Right lobe of liver (tissue), 6 donors: ENCODE measurements at places on chromosomes 6 and 20. TPM values are rescaled to one million over a fixed set of nuclear protein-coding genes. Genes with fewer than 3 reads are reported as not detected.

DNA sequence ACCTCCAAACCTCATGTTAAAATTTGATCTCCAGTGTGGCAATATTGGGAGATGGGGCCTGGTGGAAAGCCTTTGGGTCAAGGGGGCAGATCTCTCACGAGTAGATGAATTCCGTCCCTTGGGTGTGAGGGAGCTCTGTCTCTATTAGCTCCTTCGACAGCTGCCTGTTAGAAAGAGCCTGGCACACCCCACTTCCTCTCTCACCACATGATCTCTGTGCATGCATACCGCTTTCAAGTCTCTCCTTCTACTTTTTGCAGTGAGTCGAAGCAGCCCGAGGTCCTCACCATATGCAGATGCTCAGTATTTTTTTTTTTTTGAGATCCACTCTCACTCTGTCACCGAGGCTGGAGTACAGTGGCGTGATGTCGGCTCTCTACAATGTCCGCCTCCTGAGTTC is 176.9 kb downstream of the SYNDIG1 start:
- no peak for DNase-seq

DNA sequence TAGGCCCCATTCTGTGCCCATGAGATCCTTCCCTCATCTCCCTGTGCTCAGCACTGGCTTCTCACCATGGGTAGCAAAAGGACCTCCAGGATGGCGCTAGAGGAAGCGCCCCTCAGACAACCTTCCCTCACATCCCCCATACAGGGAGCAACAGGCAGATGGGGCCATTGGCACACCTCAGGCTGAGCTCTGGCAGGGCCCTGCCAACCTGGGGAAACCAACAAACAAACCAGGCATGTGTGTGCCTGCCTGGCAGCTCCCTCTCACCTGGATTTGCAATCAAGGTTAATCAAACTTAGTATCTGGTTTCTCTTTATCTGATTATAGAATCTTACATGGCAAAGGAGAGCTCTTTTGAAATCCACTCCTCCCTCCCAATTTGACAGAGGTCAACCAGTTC is 134.9 kb downstream of the SLC23A2 start:
- peak; percentile 88 for DNase-seq

GRCh38 chr6:98137391-98137790 is 697.0 kb upstream of the POU3F2 start:
- DNase-seq: no peak

GRCh38 chr6:26234421-26235301 is 130.3 kb upstream of the BTN3A2 start:
- no peak for DNase-seq

- DNase-seq: no peak
Observed at GRCh38 chr20:51727872-51728271, 40.3 kb downstream of the ATP9A start.

GRCh38 chr20:23029324-23029723 is 5.8 kb upstream of the SSTR4 start:
- no peak for DNase-seq

DNA sequence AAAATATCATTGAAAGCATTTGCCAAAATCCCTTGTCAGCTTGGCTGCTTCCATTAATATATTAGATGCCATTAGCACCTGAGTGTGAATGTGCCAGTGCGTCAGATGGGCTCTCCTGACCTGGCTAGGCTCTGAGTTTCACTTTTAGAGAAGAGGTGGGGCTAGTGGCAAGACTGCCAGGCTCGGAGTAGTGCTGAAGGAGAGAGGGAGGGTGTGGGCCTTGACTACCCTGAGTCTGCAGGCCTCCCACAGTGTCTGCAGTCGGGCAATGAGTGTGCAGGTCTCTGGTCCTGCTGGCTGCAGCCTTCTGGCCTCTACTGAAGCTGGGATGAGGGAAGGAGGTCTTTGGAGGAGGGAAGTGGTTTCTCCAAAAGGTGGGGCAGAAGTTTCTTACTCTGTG is 34.6 kb upstream of the PNPLA1 start:
- DNase-seq: no peak

DNA sequence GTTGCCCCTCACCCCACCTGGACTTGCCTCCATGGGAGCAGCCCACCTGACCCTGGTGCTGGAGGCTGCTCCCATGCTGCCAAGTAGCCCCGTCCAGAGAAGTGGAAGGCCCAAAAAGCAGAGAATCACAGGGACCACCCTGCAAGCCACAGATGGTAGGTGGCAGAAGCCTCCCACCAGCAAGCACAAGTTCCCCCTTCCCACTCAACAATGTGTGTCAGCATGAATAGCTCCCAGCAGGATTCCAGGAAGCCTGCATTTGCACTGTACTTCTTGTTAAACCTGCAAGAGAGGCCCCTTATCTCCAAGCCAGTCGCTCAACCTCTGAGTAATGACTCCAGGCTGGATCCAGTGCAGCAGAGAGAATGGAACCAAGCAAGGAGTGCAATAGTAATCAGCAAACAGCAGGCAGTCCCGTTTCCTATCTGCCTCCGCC is 180.8 kb upstream of the CST7 start:
- peak; percentile 13 for DNase-seq

- no peak for DNase-seq
Observed at GRCh38 chr6:45651301-45651700, 273.6 kb upstream of the SUPT3H start.

- DNase-seq: no peak
Observed at GRCh38 chr20:20970841-20971240, 135.3 kb downstream of the LINC00237 start.

- DNase-seq: no peak
Observed at GRCh38 chr6:122620902-122621301, 10.7 kb downstream of the PKIB start.

GRCh38 chr6:84560436-84561390 is 203.7 kb downstream of the TBX18 start:
- no peak for DNase-seq

DNA sequence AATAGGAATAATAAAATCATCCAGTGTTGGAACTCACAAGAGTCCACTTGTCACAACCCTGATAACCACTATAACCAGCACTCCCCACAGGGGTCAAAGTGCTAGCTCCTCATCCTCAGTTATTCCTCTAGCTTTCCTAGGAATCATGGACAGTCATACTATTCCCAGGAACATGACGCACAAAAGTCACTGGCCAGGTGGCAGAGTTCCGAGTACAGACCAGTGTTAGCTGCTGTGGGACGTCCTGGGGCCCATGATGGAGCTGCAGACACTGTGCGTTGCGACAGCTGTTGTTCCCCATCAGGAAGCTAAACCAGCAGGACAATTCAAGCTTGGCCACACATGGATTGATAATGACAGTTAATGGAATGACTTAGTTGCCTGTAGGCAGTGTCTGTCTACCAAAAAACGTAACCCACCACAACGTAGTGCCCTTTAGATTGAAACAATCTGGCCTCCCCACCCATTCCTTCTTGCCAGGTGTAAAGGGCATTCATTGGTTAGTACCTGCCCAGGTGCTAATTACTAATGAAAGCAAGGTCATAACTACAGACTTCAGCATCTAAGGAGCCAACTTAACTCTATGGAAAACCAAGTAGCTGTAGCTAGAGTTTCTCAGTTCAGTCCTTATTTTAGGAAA is 17.4 kb downstream of the EZR start:
- peak; percentile 42 for DNase-seq

DNA sequence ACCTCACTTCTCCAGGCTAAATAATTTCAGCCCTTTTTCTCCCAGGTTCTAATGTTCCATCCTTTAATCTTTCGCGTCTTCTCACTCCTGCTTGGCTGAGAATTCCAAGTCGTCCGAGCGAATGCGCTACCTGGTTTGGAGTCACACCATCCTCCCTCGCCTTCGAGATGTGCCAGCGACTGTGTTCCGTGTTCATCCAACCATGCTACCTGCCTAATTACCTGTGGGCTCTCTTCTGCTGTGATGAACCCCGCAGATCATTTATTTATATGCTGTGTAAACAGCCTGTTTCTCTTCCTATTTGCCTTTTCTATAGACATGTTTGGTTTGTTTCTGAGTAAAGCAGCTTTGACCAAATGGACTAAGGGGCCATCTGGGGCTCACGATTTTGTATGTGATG is 83.5 kb upstream of the TMEM181 start:
- no peak for DNase-seq

DNA sequence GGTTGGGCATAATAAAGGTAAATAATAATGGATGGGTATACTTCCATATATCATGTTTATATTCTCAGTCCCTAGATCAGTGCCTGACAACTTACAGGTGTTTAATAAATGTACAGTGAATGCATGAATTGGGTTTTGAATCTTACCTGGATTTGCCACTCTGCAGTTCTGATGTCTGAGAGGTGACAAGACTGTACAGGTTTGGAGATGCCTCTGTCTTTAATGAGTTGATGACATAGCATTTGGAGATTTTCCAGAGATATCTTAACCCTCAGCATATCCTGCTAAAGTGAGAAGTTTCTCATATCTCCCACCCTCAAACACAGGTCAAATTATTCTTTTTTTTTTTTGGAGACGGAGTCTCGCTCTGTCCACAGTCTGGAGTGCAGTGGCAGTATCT is 2.2 kb downstream of the ANKS1A start:
- no peak for DNase-seq

- no peak for DNase-seq
Observed at GRCh38 chr6:112178846-112179245, 75.5 kb downstream of the LAMA4 start.

DNA sequence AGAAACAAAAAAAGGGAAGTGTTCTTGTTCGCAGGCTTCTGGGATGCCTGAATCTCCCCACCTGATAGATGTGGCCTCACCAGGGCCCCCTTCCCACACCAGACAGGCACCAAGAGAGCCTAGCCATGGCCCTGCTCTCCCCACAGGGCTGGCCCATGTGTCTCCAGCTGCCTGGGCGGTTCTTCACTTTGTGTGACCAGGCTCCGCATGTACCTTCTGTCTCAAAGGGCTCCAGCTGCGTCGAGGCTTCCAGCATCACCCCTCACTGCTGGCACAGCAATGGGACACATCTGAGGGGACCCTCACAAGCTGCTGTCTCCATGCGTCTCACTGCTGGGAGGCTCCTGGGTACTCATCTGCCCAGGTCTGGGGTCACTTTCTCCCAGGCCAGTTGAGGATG is 362.9 kb downstream of the ZFAND3 start:
- no peak for DNase-seq

DNA sequence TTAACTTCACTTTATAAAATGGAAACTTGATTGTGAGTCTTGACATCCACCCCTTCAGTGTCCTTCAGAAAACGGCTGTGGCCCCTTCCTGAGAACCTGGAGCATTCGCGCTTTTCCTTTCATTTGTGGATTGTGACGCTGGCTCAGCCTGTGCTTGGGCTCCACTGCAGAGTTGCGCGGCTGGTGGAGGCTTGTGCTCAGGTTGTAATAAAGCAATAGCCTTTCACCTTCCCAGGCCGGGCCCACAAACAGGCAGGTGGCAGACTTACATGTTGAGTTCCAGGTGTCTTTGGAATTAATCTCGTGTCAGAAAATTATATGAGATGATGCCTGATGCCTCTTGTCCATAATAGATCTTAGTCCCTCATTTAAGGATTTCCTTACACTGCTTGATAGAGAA is 199.9 kb downstream of the CDH4 start:
- DNase-seq: no peak

GRCh38 chr6:3522561-3523260 is 65.9 kb upstream of the SLC22A23 start:
- no peak for DNase-seq

DNA sequence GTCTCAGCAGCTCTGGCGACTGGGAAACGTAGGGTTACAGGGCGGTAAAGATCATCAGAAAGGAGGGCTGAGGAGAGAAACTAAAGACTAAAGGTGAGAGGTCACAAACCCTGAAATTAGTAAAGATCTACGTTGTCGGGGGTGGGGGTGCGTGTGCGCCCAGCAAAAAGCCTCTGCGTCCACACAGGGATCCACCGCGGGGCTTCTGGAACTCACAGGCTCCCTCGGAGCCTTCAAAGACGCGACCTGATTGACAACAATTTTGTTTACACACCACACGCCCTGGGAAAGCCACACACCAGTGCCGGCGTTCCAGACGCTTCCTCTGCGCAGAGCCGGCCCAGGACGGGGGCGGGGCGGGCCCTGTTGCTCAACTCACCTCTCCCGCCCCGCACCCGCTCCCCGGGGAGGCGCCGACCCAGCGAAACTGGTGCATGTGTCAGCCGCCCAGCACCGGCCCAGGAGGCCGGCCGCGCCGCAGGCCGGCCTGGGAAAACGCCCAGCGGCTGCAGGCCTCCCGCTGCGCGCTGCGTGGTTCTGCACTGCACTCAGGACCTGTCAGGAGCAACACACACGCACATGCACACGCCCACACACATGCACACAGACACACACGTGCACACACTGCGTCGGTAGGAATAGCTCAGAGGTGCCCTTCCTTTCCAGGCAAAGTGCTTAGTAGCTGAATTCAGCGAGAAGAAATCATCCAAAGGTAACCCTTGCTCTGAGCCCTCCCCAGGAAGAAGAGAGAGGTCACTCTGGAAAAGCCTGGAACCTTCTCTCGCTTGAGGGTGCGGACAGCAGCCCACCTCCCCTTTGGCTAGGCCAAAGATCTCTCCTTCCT is 57.2 kb upstream of the ARID1B start:
- DNase-seq: peak; percentile 97

DNA sequence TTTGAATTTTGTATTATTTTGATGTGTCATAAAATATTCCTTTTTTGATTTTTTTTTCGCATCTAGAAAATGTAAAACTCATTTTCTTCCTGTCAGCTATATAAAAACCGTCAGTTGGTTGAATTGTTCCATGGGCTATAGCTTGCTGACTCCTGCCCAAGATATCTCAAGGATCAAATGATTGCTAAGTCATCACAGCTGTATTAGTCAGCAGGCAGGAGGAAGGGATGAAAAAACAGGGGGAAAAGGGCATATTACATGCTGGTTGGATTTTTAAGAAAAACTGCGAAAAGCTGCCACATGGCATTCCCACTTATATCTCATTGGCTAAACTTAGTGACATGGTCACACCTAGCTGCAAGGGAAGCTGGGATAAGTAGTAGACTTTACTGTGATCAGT is 569.9 kb downstream of the BCKDHB start:
- DNase-seq: no peak

DNA sequence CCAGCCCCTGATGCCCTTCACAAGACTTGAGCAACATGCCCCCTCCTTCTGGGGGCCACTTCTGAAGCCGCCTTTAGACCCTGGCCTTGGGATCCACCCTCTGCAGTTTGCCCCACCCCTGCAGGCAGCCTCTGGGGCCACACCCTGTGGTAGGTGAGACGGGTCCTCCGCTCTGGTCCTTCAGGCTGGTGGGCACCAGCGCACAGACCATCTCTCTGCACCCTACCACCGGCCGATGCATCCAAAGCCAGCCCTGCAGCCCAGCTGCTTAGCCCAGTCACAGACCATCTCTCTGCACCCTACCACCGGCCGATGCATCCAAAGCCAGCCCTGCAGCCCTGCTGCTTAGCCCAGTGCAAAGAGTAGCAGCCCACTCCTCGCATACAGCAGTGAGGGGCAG is 159.3 kb upstream of the ECI2 start:
- DNase-seq: no peak

- DNase-seq: no peak
Observed at GRCh38 chr6:89690944-89691324, 52.4 kb upstream of the LYRM2 start.

- DNase-seq: no peak
Observed at GRCh38 chr20:52118016-52118623, 73.5 kb downstream of the ZFP64 start.

GRCh38 chr6:73719046-73719445 is 23.0 kb downstream of the CD109 start:
- no peak for DNase-seq

SIRPG gene
- total RNA-seq: not detected

CALHM5 gene
- 0.49 TPM for total RNA-seq

CFAP61 gene
- not detected for total RNA-seq

RIMS4 gene
- not detected for total RNA-seq

PDE10A gene
- total RNA-seq: 0.49 TPM

PXDC1 gene
- total RNA-seq: 101 TPM

ADGRG6 gene
- total RNA-seq: 87.9 TPM

EIF6 gene
- 119 TPM for total RNA-seq

DACT2 gene
- total RNA-seq: 0.74 TPM

MYCT1 gene
- 2.3 TPM for total RNA-seq

NRSN1 gene
- not detected for total RNA-seq

MOXD1 gene
- 0.24 TPM for total RNA-seq
